Daoy (cell line): ENCODE measurements at places on chromosomes 3 and 15. TPM values are rescaled to one million over a fixed set of nuclear protein-coding genes. Genes with fewer than 3 reads are reported as not detected.
A peak's percentile ranks its signal among the peaks of the same experiment; 100 is the strongest.

DNA sequence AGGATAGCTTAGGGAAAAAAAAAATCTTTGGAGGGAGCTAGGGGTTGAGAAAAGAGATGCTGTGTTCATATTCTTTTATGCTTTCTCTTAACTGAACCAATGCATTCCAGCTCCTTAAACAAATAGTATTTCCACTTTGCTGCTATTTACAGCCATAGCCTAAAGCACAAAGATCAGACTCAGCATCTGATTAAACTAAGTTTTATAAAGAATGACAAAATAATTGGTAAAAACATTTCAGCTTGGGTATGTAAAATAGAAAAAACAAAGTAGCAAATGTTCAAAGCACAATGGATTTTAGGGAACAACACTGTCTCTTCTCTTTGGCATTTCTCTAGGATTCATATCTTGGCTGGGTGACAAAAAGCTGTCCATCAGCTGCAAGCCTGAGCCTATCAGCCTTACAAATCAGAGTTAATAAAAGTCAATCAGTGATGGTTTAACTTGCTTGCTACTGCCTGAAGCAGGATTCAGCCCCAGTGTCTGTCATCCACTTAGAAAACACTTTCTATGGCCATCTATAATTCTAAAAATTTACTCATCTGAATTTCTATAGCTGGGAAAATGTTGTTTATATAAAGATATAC is 232.1 kb upstream of the CDIN1 start:
- no peak for DNase-seq

DNA sequence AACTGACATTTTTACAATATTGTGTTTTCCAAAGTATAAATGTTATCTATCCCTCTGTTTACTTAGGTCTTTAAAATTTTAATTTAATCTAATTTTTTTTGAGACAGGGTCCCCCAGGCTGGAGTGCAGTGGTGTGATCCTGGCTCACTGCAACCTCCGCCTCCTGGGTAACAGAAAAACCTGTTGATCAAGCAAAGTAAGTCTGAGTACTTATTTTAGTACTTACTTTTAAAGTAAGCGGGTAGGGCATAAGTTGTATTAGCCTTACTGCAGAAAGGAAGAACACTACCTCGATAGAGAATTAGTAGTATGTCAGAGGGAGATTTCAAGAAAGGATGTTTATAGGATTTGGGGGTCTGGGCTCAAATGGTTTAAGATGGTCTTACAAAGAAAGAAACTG is 11.9 kb upstream of the FEM1B start:
- DNase-seq, result no peak

- no peak for DNase-seq
Observed at GRCh38 chr3:179244878-179245277, 6.0 kb downstream of the KCNMB3 start.

DNA sequence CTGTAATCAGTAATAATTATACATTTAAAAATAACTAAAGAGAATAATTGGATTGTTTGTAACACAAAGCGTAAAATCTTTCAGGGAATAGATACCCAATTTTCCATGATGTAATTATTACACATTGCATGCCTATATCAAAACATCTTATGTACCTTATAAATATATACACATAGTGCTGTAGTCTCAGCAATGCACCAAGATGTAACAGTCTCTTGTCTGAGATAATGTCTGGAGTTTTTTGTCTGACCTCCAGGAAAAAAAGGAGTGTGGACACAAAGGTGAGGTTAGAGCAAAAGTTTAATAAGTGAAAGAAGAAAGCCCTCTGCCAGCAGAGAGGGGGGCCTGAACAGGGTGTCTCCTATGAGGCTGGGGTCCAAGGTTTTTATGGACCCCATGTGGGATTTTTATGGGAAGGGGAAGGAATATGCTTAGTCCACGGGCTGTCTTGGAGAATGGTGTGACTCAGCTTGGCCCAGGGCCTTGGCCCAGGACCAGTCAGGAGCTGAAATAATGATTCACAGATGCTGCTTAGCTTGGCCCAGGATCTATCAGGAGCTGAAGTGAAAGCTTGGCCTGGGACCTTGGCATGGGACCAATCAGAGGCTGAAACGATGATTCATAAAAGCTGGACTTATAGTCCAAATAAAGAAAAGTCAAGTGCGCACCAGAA is 545.0 kb downstream of the ZPLD1 start:
- DNase-seq, result no peak

- peak; percentile 85 for DNase-seq
Observed at GRCh38 chr15:60396958-60397771, 621 bp downstream of the ANXA2 start.

- peak; percentile 79 for DNase-seq
Observed at GRCh38 chr3:115217678-115218451, 70.8 kb upstream of the ZBTB20 start.

DNA sequence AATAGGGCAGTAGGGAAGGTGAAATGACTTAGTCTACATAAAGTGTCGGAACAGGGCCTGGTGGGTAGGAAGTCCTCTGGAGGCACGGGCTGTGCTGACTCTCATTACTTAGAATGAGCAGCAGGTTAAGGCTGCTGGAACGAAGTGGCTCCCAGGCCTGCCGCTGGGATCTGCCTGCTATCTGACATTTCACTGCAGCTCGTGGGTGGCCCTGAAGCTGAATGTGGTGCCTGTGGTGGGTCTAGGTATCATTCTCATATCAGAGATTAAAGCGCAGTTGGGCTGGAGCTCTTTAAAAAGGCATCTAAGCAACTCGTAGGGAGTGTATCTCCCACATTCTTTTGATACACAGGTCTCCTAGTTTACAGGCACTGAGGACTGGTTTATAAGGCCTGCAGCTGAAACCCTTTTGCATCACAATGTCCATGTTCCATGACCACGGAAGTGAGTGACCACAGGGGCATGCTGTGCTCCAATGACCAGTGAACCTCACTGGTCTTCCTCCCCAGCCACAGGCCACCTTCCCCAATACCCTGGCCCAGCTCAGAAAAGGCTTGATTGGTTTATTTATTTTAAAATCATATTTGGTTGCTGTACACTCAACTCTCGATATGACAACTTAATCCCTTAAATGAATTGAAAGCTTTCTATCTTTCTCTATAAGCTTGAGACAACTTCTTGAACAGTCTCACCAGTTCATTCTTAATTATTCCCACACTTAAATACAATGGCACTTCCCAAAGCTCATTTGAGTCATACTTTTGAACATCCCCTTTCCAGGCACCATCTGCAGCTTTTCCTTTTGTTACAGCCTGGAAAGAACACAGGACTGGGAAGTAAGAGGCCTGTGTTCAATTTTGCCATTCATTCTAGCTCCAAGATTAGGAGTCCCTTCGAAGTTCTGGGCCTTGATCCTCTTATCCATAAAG is 19.0 kb downstream of the ADAMTS9 start:
- DNase-seq, result no peak

DNA sequence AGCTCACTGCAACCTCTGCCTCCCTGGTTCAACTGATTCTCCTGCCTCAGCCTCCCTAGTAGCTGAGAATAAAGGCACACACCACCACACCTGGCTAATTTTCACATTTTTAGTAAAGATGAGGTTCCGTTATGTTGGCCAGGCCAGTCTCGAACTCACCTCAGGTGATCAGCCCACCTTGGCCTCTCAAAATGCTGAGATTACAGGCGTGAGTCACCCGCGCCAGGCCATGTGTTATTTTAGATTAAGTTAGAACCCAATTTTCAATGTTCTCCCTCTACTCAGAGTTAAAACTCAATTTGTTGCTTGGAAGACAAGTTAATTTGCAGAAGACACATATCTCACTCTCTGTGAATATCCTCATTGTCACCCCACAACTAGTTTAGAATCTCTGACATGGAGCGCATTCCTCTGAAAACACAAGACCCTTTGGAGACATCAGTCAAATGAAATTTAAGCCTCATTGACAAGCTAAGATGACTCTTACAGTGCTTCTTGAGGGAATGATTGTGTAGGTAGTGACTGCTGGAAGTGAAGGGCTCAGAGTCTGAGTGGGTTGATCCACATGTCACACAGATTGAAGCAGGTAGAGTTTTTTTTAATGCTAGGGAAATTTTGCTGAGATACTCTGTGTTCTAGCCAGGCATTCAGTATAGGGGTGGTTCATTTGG is 60.6 kb upstream of the FRMD4B start:
- no peak for DNase-seq

DNA sequence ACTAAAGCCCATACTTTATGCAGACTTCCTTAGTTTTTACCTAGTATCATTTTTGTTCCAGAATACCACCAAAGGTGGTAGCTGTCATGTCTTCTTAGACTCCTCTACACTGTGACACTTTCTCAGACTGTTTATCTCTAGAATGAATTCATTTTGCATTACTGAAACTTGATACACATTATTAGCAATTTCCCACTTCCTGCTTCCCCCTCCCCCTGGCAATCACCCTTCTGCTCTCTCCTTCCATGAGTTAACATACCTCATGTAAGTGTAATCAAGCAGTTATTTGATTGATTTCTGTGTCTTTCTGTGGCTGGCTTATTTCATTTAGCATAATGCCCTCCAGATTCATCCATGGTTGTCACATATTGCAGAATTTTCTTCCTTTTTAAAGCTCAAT is 204.9 kb downstream of the STAG1 start:
- DNase-seq, result peak; percentile 15

DNA sequence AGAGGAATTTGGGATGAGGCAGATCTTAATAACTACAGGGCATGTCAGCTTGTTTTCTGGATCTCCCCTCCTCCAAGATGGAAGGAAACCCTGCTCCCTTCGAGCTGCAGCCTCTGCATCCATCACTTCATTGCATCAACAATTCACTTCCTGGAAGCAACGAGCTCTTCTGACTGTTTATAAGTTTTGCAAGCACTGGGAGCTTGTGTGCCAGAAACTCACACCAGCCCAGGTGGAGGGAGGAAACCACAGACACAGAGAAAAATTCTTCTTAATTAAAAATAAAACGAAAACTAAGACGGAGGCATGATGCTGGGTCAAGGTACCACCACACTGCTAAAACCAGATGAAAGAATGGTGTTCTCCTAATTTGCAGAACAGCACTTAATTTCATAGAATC is 10.6 kb downstream of the LRIG1 start:
- DNase-seq, result no peak

DNA sequence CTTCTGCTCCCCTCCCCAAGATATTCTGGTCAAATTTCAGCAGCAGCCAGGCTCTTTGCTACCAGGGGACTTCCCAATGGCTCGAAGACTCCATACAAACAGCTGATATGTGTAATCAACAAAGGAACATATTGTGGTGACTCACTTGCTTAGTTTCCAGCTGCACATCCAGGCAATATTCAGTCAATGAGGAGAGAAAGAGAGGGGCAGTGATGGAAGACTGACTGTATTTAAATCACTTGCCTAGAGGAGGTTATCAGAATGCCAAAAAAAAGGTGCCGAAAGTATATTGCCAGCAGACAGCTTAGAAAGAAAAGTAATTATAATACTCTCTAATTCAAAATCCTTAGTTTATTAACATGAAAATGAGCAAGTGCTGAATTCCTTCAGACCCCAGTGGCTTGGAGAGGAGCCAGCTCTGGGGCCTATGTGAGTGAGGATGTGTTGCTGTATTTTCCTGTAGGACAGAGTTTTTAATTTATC is 236.5 kb downstream of the LRTM1 start:
- DNase-seq, result peak; percentile 48

GRCh38 chr3:85148036-85148435 is 189.2 kb downstream of the CADM2 start:
- DNase-seq, result no peak

- no peak for DNase-seq
Observed at GRCh38 chr3:156741935-156742334, 67.5 kb downstream of the TIPARP start.

GRCh38 chr3:34782871-34783270 is 856.5 kb upstream of the ARPP21 start:
- DNase-seq, result no peak

DNA sequence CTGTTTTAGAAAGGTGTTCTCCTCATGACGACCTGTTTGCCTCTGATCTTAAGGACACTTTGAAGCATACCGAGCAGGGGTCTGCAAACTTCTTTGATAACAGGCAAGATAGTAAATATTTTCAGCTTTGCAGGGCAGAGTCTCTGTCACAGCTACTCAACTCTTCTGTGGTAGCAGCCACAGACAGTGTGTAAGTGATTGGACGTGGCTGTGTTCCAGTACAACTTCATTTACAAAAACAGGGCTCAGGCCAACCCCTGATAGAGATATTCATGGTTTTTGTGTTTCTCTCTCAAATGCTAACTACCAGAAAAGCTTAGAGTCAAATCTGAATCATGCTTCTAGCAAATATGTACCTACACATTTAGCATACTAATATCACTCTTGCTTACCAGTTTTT is 51.5 kb downstream of the TGFBR2 start:
- DNase-seq, result no peak

- no peak for DNase-seq
Observed at GRCh38 chr3:13887495-13888300, 7.8 kb upstream of the WNT7A start.

- peak; percentile 41 for DNase-seq
Observed at GRCh38 chr3:188901126-188901525, 270.6 kb upstream of the TPRG1 start.

GRCh38 chr15:68612503-68612902 is 33.7 kb downstream of the CORO2B start:
- DNase-seq, result no peak

DNA sequence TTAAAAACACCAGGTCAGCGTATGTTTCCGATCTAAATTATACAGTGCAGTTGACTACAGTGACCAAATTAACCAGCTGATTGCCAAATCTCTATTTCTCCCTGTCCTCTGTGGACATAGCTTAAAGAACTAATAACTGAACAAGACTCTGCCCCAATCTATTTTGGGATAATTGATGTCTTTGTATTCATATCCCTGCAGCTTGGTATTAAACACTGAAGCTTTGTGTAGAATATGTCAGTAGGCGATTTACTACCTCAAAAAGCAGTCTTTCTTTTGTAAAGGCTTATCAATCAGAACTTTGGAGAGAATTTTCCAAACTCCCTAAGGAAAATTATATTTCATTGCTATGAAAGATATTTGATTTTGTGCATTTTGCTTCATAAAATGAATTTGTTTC is 258.2 kb downstream of the SOX2 start:
- no peak for DNase-seq

- no peak for DNase-seq
Observed at GRCh38 chr15:29789871-29790270, 32.4 kb downstream of the TJP1 start.

- DNase-seq, result peak; percentile 90
Observed at GRCh38 chr3:185825006-185825638, at the start of gene IGF2BP2. Gene IGF2BP2 (minus strand): TSS chr3:185825042. CDS start chr3:185824960, 82 bp downstream.

GRCh38 chr15:69478259-69478781 is 25.7 kb downstream of the RPLP1 start:
- peak; percentile 65 for DNase-seq

- DNase-seq, result no peak
Observed at GRCh38 chr15:40182358-40183029, 21.6 kb downstream of the BUB1B start.

GRCh38 chr15:86382341-86382740 is 302.7 kb downstream of the AGBL1 start:
- DNase-seq, result no peak

- DNase-seq, result no peak
Observed at GRCh38 chr3:107193116-107193515, 184.1 kb upstream of the CCDC54 start.

- DNase-seq, result no peak
Observed at GRCh38 chr15:61171209-61171608, 57.9 kb downstream of the RORA start.

The MKRN3 gene
- total RNA-seq, result 12.1 and 15.0 TPM in 2 replicates

The SOX2 gene
- 3.1 and 4.3 TPM in 2 replicates for total RNA-seq

The TLR9 gene
- total RNA-seq, result not detected in 2 replicates

The GOLGA8J gene
- not detected in 2 replicates for total RNA-seq

The EFHB gene
- total RNA-seq, result 0.65 TPM in 1 of 2 replicates, not detected in the other

The FBXO40 gene
- not detected in 2 replicates for total RNA-seq

The CP gene
- not detected in 2 replicates for total RNA-seq

The TASOR gene
- total RNA-seq, result 43.5 and 47.9 TPM in 2 replicates

The SPATA12 gene
- total RNA-seq, result 0.34 TPM in 1 of 2 replicates, not detected in the other

The THPO gene
- not detected in 2 replicates for total RNA-seq

The LIPH gene
- total RNA-seq, result 0.63 TPM in 1 of 2 replicates, not detected in the other

The DUOXA1 gene
- not detected in 2 replicates for total RNA-seq

The CIDEC gene
- total RNA-seq, result not detected in 2 replicates
